Naive thymus-derived CD4-positive, alpha-beta T cell (primary cell): ENCODE measurements at places on chromosomes 1 and 21. TPM values are rescaled to one million over a fixed set of nuclear protein-coding genes. Genes with fewer than 3 reads are reported as not detected.

Gene HES2
- not detected for polyA plus RNA-seq

Gene CD5L
- polyA plus RNA-seq, result not detected

Gene ODR4
- 6.8 TPM for polyA plus RNA-seq

Gene LRRN2
- 1.3 TPM for polyA plus RNA-seq

Gene SLAMF1
- 14.6 TPM for polyA plus RNA-seq

GRCh38 chr1:30816211-30817076 lies 58.9 kb upstream of the LAPTM5 start:
- no peak for DNase-seq

- DNase-seq, result no peak
These were observed 23.7 kb upstream of the HFM1 start for GRCh38 chr1:91428182-91428798.

GRCh38 chr1:189821833-189822232 lies 655.8 kb downstream of the BRINP3 start:
- DNase-seq, result no peak

GRCh38 chr21:40803101-40803500 lies 43.9 kb downstream of the DSCAM start:
- no peak for DNase-seq

GRCh38 chr1:193540511-193540910 lies 354.1 kb upstream of the B3GALT2 start:
- DNase-seq, result no peak

GRCh38 chr1:184866586-184866985 lies 107.7 kb downstream of the NIBAN1 start:
- no peak for DNase-seq

- no peak for DNase-seq
These were observed 26.3 kb upstream of the FAM3B start for GRCh38 chr21:41290106-41290799.

GRCh38 chr1:208503787-208504186 lies 259.6 kb upstream of the PLXNA2 start:
- DNase-seq, result no peak
